AML-193 (cell line): ENCODE measurements at places on chromosomes 3 and 15.
A peak's percentile ranks its signal among the peaks of the same experiment; 100 is the strongest.

DNA sequence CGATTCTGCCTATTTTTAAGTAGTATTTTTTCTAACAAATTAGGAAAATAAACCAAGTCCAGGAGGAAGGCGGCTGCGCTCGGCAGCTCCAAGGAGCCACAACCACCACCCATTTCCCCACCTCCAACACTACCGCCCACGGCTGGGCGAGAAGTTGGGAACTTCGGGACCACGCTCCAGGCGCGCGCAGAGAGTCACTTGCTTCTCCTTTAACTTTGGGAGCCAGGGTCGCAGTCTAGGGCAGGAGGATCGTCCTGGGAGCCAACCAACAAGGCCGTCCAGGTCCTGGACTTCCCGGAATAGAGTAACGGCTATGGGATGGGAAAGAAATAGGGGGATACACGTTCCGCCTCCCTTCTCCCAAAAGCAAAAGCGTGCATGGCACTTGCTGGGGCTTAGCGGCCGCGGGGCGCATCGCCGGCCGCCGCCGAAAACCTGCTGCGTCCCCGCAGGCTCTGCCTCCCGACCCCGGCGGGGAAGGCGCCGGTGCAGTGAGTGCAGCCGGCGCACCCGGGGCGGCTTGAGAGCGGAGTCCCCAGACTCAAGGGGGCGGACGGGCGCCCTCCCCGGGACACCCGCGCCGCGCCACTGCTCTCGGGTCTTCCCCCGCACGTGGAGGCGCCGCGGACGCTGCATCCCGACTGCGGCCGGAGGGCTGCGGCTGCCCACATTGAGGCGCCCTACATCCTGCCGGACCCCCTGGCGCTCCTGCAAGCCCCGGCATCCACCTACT is 699 bp downstream of the MEGF11 start:
- DNase-seq: no peak

DNA sequence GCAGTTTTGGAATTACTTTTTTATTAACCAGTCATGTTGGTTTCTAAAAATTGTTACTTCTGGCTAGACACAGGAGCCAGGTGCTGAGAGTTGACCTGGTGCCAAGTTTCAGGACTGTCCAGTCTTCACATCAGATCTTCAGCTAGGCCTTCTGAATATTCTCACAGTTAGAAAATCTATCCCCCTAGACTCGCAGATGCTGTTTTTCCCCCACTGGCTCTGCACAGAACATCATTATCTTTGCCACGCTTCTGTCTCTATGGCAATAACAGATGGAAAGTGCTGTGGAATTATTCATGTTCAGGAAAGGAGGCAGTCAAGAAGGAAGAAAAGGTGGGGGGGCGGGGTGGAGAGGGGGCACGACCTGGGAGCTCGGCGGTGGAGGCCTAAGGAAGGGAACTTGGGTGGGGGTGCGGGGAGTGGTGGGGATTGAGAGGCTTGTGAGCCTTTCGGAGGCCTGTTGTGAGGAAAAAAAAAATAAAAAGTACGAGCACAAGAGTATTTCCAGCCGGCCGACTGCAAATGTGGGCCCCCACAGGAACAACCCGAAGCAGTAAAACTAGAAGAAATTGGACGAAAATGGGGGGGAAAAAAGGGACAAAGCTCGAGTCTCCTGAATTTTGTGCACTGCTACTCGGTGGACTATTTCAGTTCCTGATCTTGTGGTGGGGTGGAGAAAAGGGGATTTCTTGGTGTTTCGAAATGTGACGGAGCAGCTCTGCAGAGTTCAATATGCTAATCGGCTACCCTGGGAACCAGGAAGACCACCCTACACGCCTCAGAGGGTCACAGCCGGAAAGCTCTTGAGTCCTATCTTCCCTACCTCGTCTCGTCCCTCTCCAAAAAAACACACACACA is 1.5 kb upstream of the SKIL start:
- peak; percentile 54 for DNase-seq

GRCh38 chr3:47347217-47347801 is 33.5 kb upstream of the PTPN23 start:
- DNase-seq: peak; percentile 13

- DNase-seq: no peak
Observed at GRCh38 chr15:38589502-38589901, 24.9 kb upstream of the RASGRP1 start.
